Activated T-cell treated with anti-CD3 and anti-CD28 coated beads, Interleukin-2, amount 50 U/mL, for 72 hours (primary cell): ENCODE measurements at places on chromosomes 7 and 10. TPM values are rescaled to one million over a fixed set of nuclear protein-coding genes. Genes with fewer than 3 reads are reported as not detected.

DNA sequence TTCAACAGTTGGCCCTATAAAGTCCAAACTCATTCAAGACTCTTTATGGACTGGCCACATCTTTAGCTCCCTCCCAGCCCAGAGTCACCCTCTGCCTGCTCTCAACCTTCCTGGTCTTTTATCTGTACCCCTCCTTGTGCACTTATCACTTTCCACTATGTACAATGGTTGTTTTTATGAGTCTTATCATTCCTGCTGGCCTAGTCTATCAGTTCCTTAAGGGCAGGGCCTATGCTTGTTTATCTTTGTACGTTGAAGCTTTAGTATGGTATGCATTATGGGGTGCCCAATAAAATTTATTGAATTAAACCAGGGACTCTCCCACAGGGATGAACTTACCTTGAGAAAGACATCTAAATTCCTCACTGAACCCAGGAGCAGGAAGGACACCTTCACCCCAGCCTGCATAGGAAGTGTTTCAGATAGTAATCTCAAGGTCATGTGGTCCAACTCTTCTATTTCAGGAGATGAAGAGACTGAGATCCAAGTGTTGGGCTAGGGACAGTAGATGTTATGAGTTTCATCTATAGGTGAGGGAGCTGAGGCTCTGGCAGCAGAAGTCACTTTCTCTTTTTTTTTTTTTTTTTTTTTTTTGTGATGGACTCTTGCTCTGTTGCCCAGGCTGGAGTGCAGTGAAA, 13.3 kb upstream of the PDCD4 start:
- DNase-seq, result no peak

DNA sequence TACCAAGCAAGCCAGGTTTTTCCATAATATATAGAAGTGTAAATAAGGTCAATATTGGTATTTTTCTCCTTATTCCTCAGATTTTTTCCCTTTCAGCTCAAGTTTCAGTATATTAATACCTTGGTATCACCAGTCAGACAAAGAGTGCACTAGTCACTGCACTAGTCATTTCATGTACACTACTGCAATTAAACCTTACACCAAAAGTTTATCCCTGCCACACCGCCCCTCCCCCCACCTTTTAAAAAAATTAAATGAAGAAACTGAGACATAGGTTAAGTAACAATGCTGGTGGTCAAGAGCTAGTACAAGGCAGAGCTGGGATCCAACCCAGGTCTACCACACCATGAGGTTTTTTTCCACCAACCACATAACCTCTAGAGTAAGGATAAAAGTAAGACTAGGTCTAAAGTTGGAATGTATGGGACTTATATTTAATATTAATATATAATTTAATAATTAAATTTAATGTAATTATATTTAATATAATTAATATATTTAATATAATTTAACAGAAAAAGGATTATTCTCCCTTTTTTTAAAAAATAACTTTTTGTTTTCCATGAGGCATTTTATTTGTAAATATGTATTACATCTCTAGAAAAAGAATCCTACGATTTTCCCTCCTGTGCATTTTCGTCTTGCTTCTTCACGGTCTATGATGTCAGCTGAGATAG, 68.5 kb downstream of the NT5C2 start:
- DNase-seq, result no peak

DNA sequence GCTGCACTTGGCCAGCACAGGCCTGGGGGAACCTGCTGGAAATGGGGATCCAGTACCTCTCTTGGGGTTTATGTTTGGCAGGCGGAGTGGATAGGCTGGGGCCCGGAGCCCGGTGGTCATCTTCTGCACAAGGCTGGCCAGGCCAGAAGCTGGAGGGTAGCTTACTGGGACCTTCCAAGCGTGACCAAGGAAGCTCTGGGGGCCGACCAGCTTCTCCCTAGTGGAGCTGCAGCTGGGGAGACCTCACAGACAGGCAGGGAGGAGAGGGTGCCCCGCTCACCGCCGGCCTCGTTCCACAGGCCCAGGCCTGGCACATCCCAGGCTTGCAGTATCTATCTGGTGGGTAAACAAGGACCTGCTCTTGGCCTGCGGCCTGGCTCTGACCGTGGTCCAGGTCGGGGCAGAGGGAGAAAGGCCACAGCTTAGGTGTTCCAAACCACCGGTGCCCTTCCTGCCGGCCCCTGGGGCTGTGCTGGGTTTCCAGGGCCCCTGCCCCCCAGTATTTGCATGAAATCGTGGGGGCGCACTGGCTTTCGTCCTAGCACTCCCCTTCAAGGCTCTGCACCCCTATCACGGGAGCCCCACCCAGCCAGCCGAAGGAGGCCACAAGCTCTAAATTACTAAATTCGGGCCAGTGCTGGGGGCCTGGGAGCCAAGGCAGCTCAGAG, 1.5 kb upstream of the ELFN1 start:
- no peak for DNase-seq

The MCM10 gene
- 53.2 TPM for total RNA-seq

DNA sequence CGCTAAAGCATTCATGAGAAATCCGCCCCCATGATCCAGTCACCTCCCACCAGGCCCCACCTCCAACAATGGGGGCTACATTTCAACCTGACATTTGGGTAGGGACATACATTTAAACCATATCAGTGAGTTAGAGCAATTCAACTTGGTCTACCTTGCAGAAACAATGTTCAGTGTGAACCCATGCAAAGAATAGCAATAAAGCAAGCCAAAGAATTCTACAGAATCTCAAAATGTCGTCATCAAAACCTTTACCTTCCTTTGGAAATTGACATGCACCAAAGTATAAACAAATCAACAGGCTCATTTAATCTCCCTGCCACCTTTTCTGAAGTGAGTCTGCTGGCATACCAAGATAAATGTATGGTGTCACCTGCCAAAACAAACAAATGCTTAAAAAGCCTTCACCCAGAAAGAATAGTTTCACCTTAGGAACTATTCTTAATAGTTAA, 68.8 kb upstream of the ABLIM1 start:
- no peak for DNase-seq

GRCh38 chr7:22128528-22128920, 182.8 kb upstream of the CDCA7L start:
- no peak for DNase-seq

The GDF2 gene
- not detected for total RNA-seq

GRCh38 chr7:30468791-30469190, 9.8 kb downstream of the NOD1 start:
- no peak for DNase-seq

The SLC13A1 gene
- not detected for total RNA-seq

GRCh38 chr10:80509403-80510161, 28.1 kb upstream of the SH2D4B start:
- no peak for DNase-seq

DNA sequence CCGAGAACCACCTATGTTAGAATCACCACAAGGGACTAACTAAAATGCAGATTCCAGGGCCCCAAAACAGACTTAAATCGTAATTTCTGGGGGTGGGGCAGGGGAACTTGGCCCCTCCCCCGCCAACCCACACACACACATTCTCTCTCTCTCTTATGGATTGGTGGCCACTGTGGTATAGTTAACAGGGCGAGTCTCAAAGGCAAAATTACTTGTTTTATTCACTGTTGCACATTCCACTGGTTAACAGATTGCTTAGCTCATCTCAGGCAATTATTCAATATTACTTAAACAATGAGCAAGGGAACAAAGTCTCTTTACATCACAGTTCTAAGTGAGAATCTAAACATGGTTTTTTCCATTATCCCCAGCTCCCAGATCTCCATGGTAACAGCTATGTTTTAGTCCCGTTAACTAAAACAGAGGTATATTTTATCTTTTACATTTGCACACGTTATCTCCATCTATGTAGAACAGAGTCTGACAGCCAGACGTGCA, 38.5 kb downstream of the IGF2BP3 start:
- no peak for DNase-seq

DNA sequence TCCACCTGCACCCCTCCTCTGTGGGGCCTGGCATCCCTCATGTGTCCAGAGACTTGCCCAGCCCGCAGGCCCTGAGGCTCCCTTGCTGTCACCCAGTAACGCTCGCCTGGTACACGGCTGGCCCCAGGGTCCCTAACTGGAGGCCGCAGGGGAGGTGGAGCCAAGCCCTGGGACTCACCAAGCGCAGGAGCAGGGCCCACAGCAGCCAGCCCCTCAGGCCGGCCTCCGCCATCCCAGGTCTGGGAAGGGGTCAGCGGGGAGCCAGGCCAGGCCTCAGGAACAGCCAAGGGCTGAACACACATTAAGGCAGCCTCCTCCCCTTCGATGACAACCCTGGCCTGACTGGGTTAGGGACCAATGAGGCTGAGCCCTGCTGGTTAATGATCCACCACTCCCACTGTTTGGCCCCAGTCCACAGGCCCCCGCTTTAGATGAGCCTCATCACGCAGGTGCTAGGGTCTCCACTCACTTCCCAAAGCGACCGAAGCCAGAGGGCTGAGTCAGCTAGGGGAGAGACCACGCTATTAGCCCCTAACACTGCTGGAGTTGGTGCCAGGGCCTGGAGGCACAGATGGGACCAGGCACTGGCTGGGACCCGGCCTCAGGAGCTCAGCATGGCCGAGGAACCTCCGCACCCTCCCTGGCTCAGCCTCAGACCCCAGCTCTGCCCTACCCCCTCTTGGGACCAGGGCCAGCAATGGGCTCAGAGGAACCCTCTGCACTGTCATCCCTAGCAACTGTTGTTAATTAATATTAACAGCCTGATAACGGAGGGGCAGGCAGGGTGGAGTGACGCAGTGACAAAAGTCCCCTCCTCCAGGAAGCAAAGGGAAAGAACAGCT, at the start of gene NPC1L1:
Gene NPC1L1 (minus strand): TSS at position 303 of the 842 bp plus-strand sequence. CDS start 71 bp downstream, at position 232.
- no peak for DNase-seq

The ASB4 gene
- total RNA-seq, result not detected

The NUTM2E gene
- total RNA-seq, result not detected

GRCh38 chr10:5343979-5344378, 20.8 kb upstream of the UCN3 start:
- DNase-seq, result no peak

GRCh38 chr10:103740611-103741010, 114.8 kb downstream of the SH3PXD2A start:
- no peak for DNase-seq

GRCh38 chr7:1669064-1669951, 769 bp upstream of the ELFN1 start:
- no peak for DNase-seq

- no peak for DNase-seq
Observed at GRCh38 chr7:124781907-124782734, 16.5 kb upstream of the GPR37 start.

GRCh38 chr7:43291789-43292188, 179.3 kb downstream of the HECW1 start:
- no peak for DNase-seq

- no peak for DNase-seq
Observed at GRCh38 chr7:115221456-115221855, 299.6 kb downstream of the MDFIC start.

GRCh38 chr10:12550994-12551393, 201.6 kb downstream of the CAMK1D start:
- no peak for DNase-seq

DNA sequence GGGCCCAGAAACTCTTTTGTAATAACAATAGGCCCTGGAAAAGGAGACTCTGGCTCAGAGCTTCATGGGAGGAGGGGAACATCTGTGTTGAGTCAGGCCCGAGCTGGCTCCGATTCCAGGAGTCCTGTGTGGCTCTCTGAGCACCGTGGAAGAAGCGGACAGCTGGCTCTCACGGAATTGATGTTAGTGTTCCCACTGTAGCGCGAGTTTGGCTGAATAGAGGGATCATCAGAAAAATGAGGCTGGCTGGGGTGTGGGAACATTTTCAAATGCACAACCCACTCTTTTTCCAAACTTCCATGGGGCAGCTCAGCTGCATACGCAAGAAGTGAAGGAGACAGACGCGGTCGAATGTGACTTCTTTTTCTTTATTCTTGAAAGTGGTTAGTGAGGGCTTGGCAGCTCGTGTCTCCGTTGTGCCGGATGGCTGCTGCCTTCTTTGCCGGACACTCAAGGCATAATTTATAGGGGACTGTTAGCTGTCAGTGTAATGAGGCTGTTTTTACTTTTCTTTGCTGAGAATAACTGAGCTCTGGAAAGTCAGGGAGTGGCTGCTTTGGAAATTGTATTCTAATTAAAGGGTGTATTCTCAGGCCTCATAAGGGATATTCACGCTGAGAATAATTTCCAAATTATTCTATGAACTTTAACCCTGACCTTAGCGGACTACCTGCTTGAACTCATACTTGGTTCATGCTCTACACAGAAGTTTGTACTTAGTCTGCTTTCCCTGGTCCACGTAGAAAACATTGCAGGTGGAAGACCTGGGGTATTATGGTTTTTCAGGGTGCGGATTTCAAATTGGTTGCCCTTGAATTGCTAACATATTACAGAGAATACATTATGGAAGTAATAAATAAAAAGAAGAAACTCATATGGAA, 23.1 kb downstream of the MDFIC start:
- DNase-seq, result no peak

The NUTM2A gene
- 0.35 TPM for total RNA-seq

DNA sequence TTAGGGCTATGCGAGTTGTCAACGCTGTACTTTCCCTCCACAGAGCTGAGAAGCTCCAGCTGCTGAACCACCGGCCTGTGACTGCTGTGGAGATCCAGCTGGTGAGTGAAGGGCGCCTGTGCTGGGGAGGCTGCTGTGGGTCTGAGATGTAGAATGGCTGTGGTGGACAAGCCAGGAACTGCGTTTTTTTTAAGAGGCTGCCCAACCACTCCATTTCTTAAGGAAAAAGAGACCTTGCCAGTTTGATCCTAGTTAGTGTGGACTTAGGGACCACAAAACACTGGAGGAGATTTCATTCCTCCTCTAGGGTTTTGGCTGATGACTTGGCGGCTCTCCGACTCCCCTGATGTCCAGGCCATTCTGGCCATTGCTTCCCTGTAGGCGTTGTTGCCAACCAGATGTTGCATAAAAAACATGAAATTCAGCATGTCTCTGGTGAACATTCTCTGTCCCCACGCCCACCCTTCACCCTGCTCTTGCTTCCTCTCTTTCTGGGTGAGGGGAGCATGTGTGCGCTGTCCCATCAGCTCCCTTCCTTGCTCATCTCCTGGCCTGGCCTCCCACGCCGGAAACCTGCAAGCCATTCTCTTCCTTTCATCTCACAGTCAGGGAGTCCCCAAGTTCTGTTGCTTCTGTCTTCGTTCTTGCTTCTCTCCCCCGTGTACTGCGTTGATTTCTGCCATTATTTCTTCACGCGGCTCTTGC, 30.9 kb downstream of the CRCP start:
- no peak for DNase-seq

The CADPS2 gene
- total RNA-seq, result not detected

The PSMC2 gene
- total RNA-seq, result 166 TPM
